Subcutaneous preadipocyte (primary cell): ENCODE measurements at places on chromosomes 11 and 22. TPM values are rescaled to one million over a fixed set of nuclear protein-coding genes. Genes with fewer than 3 reads are reported as not detected.

The MYEOV gene
- 14.3 and 23.9 TPM in 2 replicates for total RNA-seq

The UBQLNL gene
- not detected in 2 replicates for total RNA-seq

The C11orf16 gene
- not detected in 2 replicates for total RNA-seq

The CARD10 gene
- total RNA-seq, result 17.3 and 32.1 TPM in 2 replicates

The MMP12 gene
- 0.59 TPM in 1 of 2 replicates, not detected in the other for total RNA-seq

The CATSPERZ gene
- 1.1 TPM in 1 of 2 replicates, not detected in the other for total RNA-seq

The HBE1 gene
- not detected in 2 replicates for total RNA-seq

The MYOD1 gene
- total RNA-seq, result not detected in 2 replicates

The TBX10 gene
- total RNA-seq, result not detected in 2 replicates
